ENCODE measurements at places on chromosomes 7 and 10. TPM values are rescaled to one million over a fixed set of nuclear protein-coding genes. Genes with fewer than 3 reads are reported as not detected.

- no peak overlapping the region for H3K4me3 ChIP-seq
- H3K36me3 ChIP-seq = no peaks in the 10 kb centered on the region
- no peaks in the 10 kb centered on the region for H3K4me1 ChIP-seq
These were observed 137.6 kb upstream of the PLXNA4 start for GRCh38 chr7:132713893-132714292.

GRCh38 chr10:1102831-1103230 lies 46.6 kb downstream of the WDR37 start:
- no peaks in the 10 kb centered on the region for H3K27me3 ChIP-seq
- no peak for DNase-seq
- H3K4me1 ChIP-seq = no peaks in the 10 kb centered on the region
- H3K27ac ChIP-seq = no peak overlapping the region
- no peaks in the 10 kb centered on the region for H3K36me3 ChIP-seq
- H3K4me3 ChIP-seq = no peak overlapping the region

DNA sequence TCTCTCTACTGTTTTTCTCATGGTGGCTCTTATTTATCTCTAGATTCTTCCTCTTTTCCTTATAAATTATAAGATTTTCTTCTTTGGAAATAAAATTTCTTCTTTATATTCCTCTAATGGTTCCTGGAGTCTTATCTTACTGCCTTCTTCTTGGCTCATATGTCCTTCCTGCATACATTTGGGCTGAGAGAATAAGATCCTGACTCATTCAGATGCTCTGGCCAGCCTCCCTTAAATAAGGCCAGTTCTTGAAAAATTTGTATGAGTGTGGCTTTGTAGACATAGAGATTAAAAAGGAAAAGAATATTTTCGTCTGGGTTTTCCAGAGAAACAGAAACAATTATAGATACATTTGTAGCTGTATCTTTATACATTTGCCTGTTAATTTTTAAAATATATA lies 411.3 kb downstream of the KIF20B start:
- H3K27ac ChIP-seq = no peak overlapping the region
- H3K4me1 ChIP-seq = no peaks in the 10 kb centered on the region
- H3K4me3 ChIP-seq = no peak overlapping the region
- no peak for DNase-seq

DNA sequence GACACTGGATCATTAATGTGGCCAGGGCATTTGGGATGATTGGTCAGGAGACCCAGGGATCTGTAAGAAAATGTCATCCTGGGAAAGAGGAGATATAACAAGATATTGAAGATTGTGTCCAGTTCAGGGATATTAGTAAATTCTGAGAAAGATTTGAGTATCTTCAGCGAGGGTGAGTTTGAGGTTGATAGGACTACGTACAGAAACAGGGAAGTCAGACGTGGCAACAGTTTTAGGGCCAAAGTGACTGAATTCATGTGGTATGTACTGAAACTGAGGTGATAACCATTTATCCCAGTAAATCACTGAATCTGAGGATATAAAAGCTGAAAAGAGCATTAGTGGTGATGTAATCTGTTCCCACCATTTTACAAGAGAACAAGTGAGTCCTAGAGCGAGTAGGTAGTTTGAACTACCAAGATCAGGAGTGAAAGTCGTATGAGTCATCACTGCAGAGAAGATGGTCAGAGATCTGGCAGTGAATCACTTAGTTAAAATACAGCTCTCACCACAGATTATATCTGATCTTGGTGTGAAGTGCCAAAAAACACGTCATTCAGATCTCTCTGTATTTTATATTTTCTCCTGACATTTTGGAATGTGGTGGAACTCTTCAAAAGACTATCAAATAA lies 220.5 kb downstream of the CDK14 start:
- no peaks in the 10 kb centered on the region for H3K36me3 ChIP-seq
- peak; percentile 7 for DNase-seq
- no peak overlapping the region for H3K4me3 ChIP-seq
- no peak overlapping the region for H3K27ac ChIP-seq
- no peaks in the 10 kb centered on the region for H3K4me1 ChIP-seq
- H3K27me3 ChIP-seq = no peaks in the 10 kb centered on the region

- H3K27me3 ChIP-seq = no peaks in the 10 kb centered on the region
- no peak for DNase-seq
- H3K4me1 ChIP-seq = no peaks in the 10 kb centered on the region
- no peak overlapping the region for H3K4me3 ChIP-seq
- no peak overlapping the region for H3K27ac ChIP-seq
These were observed 20.6 kb downstream of the HNRNPA2B1 start for GRCh38 chr7:26179826-26180497.

The CDC14C gene
- not detected for total RNA-seq

The CYP2C8 gene
- 0.40 TPM for total RNA-seq

The SLC26A3 gene
- 3.3 TPM for total RNA-seq

The ELN gene
- 34.7 TPM for total RNA-seq

All from prostate gland (tissue), 2 donors.